ENCODE measurements at places on chromosomes 2 and 18.
A peak's percentile ranks its signal among the peaks of the same experiment; 100 is the strongest.

- DNase-seq: no peak
Observed at GRCh38 chr2:1493431-1494126, 80.3 kb downstream of the TPO start.

- DNase-seq: no peak
Observed at GRCh38 chr18:5627776-5628511, 84.1 kb upstream of the EPB41L3 start.

GRCh38 chr18:69936191-69936558 lies 11.5 kb downstream of the CD226 start:
- DNase-seq: no peak

GRCh38 chr2:199378948-199379650 lies 78.6 kb downstream of the SATB2 start:
- DNase-seq: peak; percentile 12

- DNase-seq: no peak
Observed at GRCh38 chr2:25030702-25031101, 11.2 kb upstream of the EFR3B start.

- no peak for DNase-seq
Observed at GRCh38 chr2:152078662-152079061, 20.2 kb downstream of the CACNB4 start.

DNA sequence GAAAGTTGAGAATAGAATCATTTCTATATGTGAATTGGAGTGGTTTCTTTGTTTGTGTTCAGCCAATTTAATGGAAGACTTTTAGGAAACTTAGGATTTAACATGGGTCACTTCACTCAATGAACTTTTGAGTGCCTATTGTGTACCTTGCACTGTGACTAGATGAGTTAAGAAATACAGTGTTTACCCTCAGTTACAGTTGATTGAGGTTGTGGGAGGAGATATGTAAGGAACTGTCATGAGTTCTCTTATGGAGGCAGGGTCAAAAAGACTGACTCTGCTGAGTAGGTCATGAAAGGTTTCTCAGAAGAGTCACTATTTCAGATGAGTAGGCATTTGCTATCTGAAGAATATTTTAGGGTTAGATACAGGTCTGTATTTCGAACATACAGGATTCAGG lies 98.6 kb downstream of the RAB3GAP1 start:
- DNase-seq: no peak
